ENCODE measurements at places on chromosomes 1 and 21.

GRCh38 chr1:110384581-110385321 lies 6.1 kb downstream of the SLC16A4 start:
- DNase-seq, result no peak

- peak; percentile 79 for DNase-seq
Measured at GRCh38 chr1:59107516-59107915, 189.4 kb upstream of the FGGY start.

- no peak for DNase-seq
Measured at GRCh38 chr1:234555390-234556024, 54.5 kb downstream of the IRF2BP2 start.

- DNase-seq, result no peak
Measured at GRCh38 chr1:15314328-15315281, 67.6 kb downstream of the FHAD1 start.

DNA sequence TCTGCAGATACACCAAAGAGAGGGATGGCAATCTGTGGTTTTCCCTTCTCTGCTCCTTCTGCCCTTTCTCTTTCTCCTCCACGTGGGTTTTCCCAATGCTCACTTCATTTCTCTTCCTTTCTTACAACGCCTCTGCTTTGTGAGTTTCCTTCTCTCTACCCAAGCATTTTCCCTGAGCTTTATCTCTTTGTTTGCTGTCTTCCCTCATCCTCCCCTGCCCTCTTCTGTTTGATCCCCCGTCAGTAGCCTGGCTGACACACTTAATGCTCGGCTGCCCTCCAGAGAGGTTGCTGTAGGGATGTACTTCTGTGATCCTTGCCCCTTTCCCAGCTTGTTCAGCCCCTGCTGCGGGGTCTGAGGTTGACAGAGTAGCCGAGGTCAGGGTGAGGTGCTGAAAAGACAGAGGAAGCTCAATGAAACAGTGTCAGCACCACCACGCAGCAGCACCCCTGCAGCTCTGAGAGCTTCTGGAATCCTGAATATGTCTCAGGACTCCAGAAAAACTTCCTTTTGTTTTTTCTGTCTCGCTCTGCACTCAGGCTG lies 6.0 kb downstream of the EDARADD start:
- no peak for DNase-seq

GRCh38 chr1:29574871-29575270 lies 338.5 kb downstream of the PTPRU start:
- DNase-seq, result no peak
